ENCODE measurements at places on chromosomes 12 and 14. TPM values are rescaled to one million over a fixed set of nuclear protein-coding genes. Genes with fewer than 3 reads are reported as not detected.

GPR84 gene
- total RNA-seq: not detected

STYK1 gene
- 0.55 TPM for total RNA-seq

TESPA1 gene
- total RNA-seq: not detected

SERPINA10 gene
- not detected for total RNA-seq

GPRC5D gene
- total RNA-seq: not detected

MFAP5 gene
- total RNA-seq: 0.36 TPM

RNASE7 gene
- total RNA-seq: not detected

CLEC4C gene
- not detected for total RNA-seq

MMP19 gene
- total RNA-seq: 0.13 TPM

ST8SIA1 gene
- not detected for total RNA-seq

CLEC12A gene
- total RNA-seq: not detected

KRT1 gene
- total RNA-seq: not detected

POTEG gene
- not detected for total RNA-seq

LARP4 gene
- 42.0 TPM for total RNA-seq

CAMKK2 gene
- 26.8 TPM for total RNA-seq

KRT3 gene
- total RNA-seq: 0.07 TPM

CLEC1B gene
- not detected for total RNA-seq

TRIM9 gene
- 8.3 TPM for total RNA-seq

ZNF605 gene
- 3.3 TPM for total RNA-seq

RNU7-1 gene
- total RNA-seq: not detected

INSM2 gene
- 0.08 TPM for total RNA-seq

KRT85 gene
- not detected for total RNA-seq

MDGA2 gene
- total RNA-seq: not detected

MIPOL1 gene
- total RNA-seq: 2.6 TPM

INHBC gene
- total RNA-seq: not detected

ASB2 gene
- total RNA-seq: 2.2 TPM

SAMD15 gene
- 2.2 TPM for total RNA-seq

CIDEB gene
- 0.19 TPM for total RNA-seq

RAD51AP1 gene
- 17.8 TPM for total RNA-seq

MYF6 gene
- not detected for total RNA-seq

MANSC4 gene
- not detected for total RNA-seq

ASPG gene
- not detected for total RNA-seq

ANO2 gene
- not detected for total RNA-seq

Data from A549 treated with RU486 at 1 μM for 4 hours (cell line).